Mononuclear cell (primary cell): ENCODE measurements at places on chromosomes 16 and 17. TPM values are rescaled to one million over a fixed set of nuclear protein-coding genes. Genes with fewer than 3 reads are reported as not detected.

Gene CDH8
- total RNA-seq: not detected

Gene SPATA32
- total RNA-seq: 0.10 TPM

Gene CD300E
- total RNA-seq: 64.4 TPM

Gene NFATC2IP
- total RNA-seq: 31.5 TPM

Gene PIMREG
- total RNA-seq: not detected

Gene PRR29
- total RNA-seq: 0.21 TPM

Gene SBK1
- 3.7 TPM for total RNA-seq

Gene ENO3
- 3.9 TPM for total RNA-seq

Gene KRTAP4-1
- total RNA-seq: not detected

Gene ERN1
- total RNA-seq: 62.8 TPM

Gene PRSS27
- total RNA-seq: 0.10 TPM

Gene SOX8
- total RNA-seq: 1.0 TPM

Gene MYH1
- total RNA-seq: not detected

Gene GGT6
- not detected for total RNA-seq

Gene ZNF276
- 48.9 TPM for total RNA-seq

Gene NPIPA2
- total RNA-seq: 0.21 TPM

Gene DPEP1
- total RNA-seq: not detected

Gene AXIN2
- 28.5 TPM for total RNA-seq

Gene SDK2
- 2.0 TPM for total RNA-seq

Gene MT4
- total RNA-seq: not detected

Gene ELMO3
- total RNA-seq: 0.31 TPM

Gene HSPB9
- total RNA-seq: not detected

Gene ADAD2
- total RNA-seq: not detected

Gene TBC1D26
- total RNA-seq: 0.10 TPM

Gene CACNG5
- not detected for total RNA-seq

Gene CNGB1
- not detected for total RNA-seq

Gene SARM1
- 8.8 TPM for total RNA-seq

Gene CDK3
- 1.8 TPM for total RNA-seq

Gene CRYBA1
- not detected for total RNA-seq

Gene RNF157
- 19.1 TPM for total RNA-seq

Gene CD300A
- 20.8 TPM for total RNA-seq

Gene IL17C
- total RNA-seq: 0.21 TPM

Gene PYY
- total RNA-seq: not detected

Gene HOXB2
- 7.6 TPM for total RNA-seq

Gene FBF1
- total RNA-seq: 11.2 TPM

Gene SULT1A2
- 1.6 TPM for total RNA-seq

Gene KIF19
- 1.2 TPM for total RNA-seq

Gene PRKCB
- 110 TPM for total RNA-seq

Gene STH
- not detected for total RNA-seq

Gene EFNB3
- not detected for total RNA-seq

Gene HSD17B2
- total RNA-seq: not detected

Gene SLC46A1
- total RNA-seq: 0.42 TPM

Gene ODAD4
- total RNA-seq: not detected

Gene TMC7
- not detected for total RNA-seq

Gene KPNA2
- total RNA-seq: 33.8 TPM

Gene BAIAP3
- 2.3 TPM for total RNA-seq

Gene ELOB
- total RNA-seq: 92.6 TPM

Gene RTN4RL1
- total RNA-seq: not detected

Gene JPH3
- total RNA-seq: not detected

Gene CACNG1
- total RNA-seq: not detected

Gene NOG
- total RNA-seq: 12.0 TPM

Gene FAM171A2
- 0.10 TPM for total RNA-seq

Gene NPIPB6
- not detected for total RNA-seq

Gene C16orf87
- total RNA-seq: 30.4 TPM

Gene MFSD6L
- total RNA-seq: 0.10 TPM

Gene TEFM
- 8.2 TPM for total RNA-seq

Gene ATP1B2
- total RNA-seq: not detected

Gene CES2
- total RNA-seq: 23.8 TPM
